Fibroblast of lung (primary cell): ENCODE measurements at places on chromosomes 1 and 21. TPM values are rescaled to one million over a fixed set of nuclear protein-coding genes. Genes with fewer than 3 reads are reported as not detected.

DNA sequence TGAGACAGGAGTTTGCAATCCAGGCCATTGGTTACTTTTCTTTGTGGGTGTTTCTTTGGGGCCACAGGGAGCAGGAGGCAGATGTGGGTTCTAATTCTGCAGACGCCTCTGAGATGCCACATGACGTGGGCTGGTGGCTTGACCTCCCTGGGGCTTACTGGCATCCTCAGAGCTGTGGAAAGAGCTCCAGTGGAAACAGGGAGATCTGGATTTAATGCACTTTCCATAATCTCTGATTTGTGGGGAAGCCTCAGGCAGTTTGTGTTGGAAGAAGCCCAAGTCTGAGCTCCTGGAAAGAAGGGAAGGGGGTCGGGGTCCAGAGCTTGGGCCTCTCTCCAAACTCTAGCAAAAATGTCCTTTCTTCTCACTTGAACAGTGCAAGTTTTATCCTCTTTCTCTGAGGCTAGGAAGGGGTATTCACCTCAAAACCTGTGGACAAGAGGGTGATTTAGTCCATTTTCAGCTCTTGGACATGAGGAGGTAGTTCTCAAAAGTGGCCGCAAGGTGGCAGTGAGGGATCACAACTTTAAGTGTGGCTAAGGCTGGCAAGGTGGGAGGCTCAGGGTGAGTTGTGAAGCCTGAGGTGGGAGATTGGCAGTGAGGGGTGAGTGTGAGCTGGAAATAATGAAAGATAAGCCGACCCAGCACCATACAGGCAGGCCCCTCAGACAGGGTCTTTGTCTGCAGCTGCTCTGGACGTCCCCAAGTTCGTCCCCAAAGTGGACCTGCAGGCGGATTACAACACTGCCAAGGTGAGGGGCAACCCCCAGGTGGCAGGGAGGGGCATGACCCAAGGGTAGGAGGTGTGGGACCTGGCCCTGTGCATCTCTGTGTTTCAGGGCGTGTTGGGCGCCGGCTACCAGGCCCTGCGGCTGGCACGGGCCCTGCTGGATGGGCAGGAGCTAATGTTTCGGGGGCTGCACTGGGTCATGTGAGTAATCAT, 9.2 kb downstream of the IKBKE start:
- DNase-seq: peak; percentile 82

- DNase-seq: no peak
These were observed 36.1 kb downstream of the ZNHIT6 start for GRCh38 chr1:85672031-85672660.

- peak; percentile 59 for DNase-seq
These were observed 194.4 kb downstream of the EIF4G3 start for GRCh38 chr1:20982316-20982715.

DNA sequence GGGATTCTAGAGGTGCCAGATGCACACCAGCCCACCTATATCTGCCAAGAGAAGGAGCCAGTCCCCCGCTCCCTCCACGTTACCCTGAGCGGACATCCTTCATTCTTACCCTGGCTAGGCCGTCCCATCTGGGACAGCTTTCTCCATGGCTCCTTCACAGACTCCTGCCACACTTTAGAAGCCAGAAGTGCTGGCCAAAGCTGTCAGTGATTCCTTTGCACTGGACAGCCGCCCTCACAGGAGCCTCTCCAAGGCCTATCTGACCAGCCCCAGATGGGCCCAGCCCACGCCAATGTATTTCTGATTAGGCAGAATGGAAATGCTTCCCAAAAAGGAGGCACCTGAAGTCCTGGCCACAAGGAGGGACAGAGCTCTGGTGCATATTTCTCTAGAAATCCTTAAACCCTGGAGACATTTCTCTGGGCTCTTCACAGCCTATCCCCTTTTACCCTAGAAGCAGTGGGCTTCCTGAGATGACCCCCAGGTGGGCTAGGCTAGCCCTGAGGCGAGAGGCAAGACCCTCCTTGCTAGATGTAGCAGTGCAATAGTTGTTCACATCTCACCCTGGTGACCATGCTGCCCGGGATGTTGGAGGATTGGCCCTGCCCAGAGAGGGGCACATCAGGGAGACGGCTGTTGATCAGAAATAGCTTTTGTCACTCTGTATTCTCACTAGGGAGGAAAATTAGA, 44.1 kb downstream of the RASSF5 start:
- no peak for DNase-seq

DNA sequence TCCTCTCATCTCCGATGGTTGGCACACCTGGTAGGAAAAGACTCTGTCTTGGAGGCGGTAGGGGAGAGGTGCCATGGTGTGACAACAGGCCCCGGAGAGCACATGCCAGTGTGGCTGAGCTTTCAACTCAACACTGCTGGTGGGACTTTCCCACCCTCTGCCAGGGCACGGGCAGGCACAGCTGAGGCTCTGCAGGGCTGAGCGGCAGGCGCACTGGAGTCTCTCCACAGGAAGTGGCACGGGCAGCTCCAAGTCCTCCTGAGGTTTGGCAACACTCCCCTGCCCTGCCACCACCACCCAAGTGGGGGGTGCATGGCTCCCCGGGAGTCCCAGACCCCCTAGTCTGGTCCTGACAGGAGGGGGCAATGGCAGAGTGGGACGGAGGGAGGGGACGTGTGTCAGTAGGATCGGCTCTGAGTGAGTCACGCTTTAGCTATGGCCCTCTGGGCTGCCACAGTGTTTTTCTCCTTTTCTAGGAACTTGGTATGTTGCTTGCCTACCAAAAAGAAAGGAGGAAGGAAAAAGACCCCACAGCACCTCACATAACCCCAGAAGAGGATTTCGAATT, 27.3 kb upstream of the EVA1B start:
- DNase-seq: peak; percentile 71

- no peak for DNase-seq
These were observed 111.3 kb upstream of the CSF3R start for GRCh38 chr1:36594023-36594422.

DNA sequence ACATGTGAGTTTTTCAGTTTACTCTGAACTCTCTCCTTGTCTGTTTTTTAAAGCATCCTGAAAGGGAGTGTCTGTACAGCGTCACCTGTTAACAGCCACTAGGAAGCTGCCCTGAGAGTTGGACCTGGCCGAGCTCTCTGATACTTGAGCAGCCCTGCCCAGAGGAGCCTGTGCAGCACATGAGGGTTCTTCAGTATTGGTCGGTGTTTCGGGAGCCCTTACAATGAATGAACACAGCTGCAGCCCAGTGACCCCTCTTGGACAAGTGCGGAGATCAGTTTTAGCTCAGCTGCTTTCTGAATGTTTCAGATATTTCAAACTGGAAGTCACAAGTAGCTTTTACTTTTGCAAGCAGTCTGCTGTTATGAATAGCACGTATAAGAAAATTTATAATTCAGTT, 39.2 kb downstream of the ADARB1 start:
- no peak for DNase-seq

PRDM16 gene
- 1.3 and 1.8 TPM in 2 replicates for total RNA-seq

USP25 gene
- 47.5 and 65.7 TPM in 2 replicates for total RNA-seq

DYNLT5 gene
- total RNA-seq: under 0.01 and 0.50 TPM in 2 replicates

WDTC1 gene
- 15.9 and 23.3 TPM in 2 replicates for total RNA-seq

VWA5B1 gene
- total RNA-seq: not detected in 2 replicates

C1orf141 gene
- not detected in 2 replicates for total RNA-seq
